ENCODE measurements at places on chromosomes 3 and 15.
A peak's percentile ranks its signal among the peaks of the same experiment; 100 is the strongest.

- DNase-seq: no peak
Measured at GRCh38 chr3:120421926-120422325, 28.9 kb downstream of the FSTL1 start.

DNA sequence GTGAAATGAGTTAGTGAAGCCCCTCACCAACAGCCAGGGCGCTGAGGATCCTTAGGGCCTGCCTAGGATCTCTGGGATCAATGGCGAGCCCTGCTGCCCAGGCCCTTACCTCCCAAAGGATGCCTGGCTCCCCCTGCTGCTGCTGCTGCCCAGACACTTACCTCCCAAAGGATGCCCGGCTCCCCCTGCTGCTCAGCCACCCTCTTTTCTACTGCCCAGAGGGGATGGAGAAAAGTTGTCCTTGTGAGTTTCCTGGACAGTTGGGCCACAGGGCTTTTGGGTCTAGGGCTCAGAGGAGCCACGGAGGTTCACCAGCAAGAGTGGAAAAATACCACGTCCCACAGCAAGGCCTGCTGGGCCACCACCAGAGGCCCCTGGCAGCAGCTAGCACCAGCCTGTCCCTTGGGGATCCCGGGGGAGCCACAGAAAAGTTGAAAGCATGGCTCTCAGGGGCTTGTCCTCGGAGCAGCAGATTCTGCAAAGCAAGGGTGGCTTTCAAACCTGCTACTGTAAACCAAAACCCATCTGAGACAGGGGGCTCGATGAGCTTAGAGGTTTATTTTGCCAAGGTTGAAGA lies 59.4 kb downstream of the SLC6A6 start:
- DNase-seq: peak; percentile 9

DNA sequence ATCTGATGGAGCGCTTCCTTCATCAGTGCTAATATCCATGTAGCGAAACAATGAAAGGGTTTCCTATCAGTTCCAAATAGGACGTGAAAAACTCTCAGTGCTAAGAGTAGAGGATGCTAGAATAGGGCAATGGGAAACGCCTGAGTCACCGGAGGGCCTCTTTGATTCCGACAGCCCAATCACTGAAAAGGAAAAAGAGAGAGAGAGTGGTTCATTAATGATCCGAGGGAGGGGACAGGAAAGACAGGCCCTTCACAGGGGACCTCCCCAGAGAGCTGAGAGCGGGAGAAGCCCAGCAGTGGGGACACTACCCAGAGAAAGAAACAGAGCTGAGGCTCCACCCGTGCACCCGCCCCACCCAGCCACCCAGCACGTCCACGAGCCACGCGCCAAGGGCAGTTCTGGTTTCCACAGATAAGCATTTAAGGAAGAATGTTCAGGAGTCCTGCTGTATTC lies 76.9 kb downstream of the RPN1 start:
- DNase-seq: no peak

GRCh38 chr3:189781415-189781814 lies 150.2 kb downstream of the TP63 start:
- DNase-seq: no peak

- no peak for DNase-seq
Measured at GRCh38 chr3:175495331-175495730, 636.2 kb downstream of the NAALADL2 start.

GRCh38 chr3:4540267-4540666 lies 47.1 kb downstream of the ITPR1 start:
- DNase-seq: no peak

DNA sequence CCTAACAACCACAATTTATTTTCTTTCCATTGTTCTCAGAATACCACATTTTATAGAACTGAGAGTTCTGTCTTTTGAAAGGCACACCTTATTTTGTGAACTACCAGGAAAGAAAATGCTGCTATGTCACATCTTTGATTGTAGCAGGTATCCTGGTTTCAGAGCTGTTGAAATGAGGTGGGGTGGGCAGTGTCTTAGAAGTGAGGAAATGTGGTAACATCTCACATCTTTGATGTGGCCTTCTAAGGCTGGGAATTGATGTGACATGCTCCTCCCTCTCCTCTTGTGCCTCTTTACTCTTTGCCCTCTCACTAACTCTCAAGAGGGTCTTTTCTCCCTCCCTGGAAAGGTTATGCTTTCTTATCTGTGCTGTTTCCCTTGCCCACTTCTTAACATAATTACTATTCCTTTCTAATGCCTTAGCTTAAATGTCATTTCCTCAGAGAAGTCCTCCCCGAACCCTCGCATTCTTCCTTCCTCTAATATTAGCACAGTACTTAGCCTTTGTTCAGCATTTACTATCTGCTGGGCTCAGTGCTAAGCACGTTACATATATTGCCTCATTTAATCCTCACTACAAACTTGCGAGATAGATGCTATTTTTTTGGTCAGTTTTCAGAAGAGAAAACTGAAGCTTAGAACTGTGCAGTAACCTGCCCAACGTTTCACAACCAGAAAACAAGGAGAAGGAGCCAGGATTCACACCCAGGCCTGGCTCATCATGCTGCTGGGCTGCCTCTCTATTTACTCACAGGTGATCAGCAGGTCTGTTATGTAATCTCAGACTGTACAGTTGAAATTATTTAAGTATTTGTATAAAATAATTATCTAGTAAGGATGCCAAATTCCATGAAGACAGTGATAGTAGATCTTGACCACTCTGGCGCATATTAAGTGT lies 24.0 kb upstream of the SPTSSB start:
- DNase-seq: no peak

DNA sequence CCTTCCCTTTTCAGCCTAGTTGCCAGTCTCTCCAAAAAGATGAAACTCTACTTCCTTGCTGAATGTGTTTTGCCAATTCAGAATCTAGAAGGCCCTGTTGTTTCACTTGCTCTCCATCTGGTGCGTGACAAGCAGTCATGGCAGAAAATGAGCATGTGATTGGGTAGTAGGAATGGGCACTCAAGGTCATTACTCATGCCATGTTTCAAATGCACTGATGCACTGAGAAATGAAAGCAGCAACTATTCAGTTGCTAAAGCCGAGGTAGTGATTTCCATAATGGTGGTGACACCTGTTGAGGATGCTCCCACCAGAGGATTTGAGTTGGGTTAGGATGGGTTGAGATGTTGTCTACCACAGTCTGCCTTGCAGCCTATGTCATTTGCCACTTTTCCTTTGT lies 12.7 kb downstream of the ZBTB38 start:
- no peak for DNase-seq

GRCh38 chr3:186057594-186057993 lies 51.3 kb downstream of the ETV5 start:
- DNase-seq: no peak

DNA sequence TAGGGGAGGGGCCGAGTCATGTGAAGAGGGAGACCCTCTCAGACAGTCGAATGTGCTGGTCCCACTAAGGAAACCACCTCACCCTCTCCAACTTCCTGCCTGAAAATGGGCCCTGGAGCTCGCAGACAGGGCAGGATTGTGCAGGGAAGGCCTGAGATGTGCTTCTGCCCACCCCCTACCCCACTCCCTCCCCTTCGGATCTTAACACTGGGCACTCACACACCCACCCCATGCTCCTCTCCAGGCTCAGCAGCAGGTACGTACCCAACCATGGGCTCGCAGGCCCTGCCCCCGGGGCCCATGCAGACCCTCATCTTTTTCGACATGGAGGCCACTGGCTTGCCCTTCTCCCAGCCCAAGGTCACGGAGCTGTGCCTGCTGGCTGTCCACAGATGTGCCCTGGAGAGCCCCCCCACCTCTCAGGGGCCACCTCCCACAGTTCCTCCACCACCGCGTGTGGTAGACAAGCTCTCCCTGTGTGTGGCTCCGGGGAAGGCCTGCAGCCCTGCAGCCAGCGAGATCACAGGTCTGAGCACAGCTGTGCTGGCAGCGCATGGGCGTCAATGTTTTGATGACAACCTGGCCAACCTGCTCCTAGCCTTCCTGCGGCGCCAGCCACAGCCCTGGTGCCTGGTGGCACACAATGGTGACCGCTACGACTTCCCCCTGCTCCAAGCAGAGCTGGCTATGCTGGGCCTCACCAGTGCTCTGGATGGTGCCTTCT lies 20.0 kb downstream of the ATRIP start:
- no peak for DNase-seq
